Chondrocyte (in vitro differentiated cells): ENCODE measurements at places on chromosomes 3 and 15. TPM values are rescaled to one million over a fixed set of nuclear protein-coding genes. Genes with fewer than 3 reads are reported as not detected.

Gene CTXN2
- not detected in 3 replicates for total RNA-seq

Gene UBAP1L
- total RNA-seq: 2.3 to 4.8 TPM (median 2.5 TPM) in 3 replicates

Gene GNAT1
- not detected in 3 replicates for total RNA-seq

- DNase-seq: no peak
These were observed 85.7 kb downstream of the RARB start for GRCh38 chr3:25513642-25514266.

GRCh38 chr3:47430606-47431005, 45.1 kb downstream of the SCAP start:
- no peak for DNase-seq

- no peak for DNase-seq
These were observed 93.6 kb downstream of the PLCL2 start for GRCh38 chr3:16978234-16978920.

- no peak for DNase-seq
These were observed 44.1 kb downstream of the STARD5 start for GRCh38 chr15:81279621-81280485.

DNA sequence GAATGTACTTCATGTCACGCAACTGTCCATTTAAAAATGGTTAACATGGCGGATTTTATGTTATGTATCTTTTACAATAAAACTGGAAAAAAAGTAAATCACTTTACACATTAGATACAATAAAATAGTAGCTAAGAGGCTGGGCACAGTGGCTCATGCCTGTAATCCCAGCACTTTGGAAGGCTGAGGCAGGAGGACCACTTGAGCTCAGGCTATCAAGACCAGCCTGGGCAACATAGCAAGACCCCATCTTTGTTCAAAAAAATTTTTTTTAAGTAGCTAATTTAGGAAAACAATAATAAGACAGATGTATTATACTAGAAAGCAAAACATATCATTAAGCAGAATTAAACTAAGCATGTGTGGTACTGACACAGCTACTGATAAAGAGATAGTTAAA, 11.5 kb downstream of the RNF168 start:
- no peak for DNase-seq

GRCh38 chr3:141100531-141101320, 49.6 kb downstream of the SPSB4 start:
- DNase-seq: no peak

DNA sequence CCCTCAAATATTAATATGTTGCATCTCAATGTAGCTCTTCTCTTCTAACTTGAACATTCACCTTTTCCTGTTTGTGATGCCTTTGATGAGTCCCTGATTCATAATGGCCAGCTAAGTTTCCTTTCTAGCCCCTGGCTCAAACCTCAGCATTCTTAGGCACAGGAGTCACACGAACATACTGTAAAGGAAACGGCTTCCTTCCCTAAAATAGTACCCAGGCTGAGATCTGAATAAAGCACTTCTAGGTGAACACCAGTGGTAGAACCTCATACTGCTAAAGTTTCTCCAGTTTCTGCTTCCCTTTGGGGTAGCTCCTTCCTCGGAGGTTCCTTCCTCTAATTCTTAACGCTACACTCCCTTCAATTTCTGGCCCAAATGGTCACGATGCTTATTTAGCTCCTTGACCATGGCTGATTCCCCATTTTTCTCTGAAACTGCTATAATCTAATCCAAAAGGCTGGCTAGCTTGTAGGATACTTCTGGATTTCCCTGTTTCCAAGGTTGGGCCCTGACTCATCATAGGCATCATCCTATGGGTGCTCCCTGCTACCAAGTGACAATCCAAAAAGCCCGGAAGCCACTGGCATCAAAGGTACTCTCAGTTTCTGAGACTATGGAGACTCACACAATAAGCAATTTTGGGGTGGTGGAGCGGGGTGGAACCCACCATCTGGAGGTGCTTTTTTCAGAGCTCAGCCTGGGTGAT, 2.4 kb downstream of the ANAPC13 start:
- no peak for DNase-seq

GRCh38 chr3:160154033-160154432, 71.2 kb upstream of the C3orf80 start:
- no peak for DNase-seq

GRCh38 chr3:98657457-98657856, 64.0 kb upstream of the CPOX start:
- no peak for DNase-seq

- no peak for DNase-seq
These were observed 24.2 kb upstream of the TM4SF4 start for GRCh38 chr3:149450281-149450680.

DNA sequence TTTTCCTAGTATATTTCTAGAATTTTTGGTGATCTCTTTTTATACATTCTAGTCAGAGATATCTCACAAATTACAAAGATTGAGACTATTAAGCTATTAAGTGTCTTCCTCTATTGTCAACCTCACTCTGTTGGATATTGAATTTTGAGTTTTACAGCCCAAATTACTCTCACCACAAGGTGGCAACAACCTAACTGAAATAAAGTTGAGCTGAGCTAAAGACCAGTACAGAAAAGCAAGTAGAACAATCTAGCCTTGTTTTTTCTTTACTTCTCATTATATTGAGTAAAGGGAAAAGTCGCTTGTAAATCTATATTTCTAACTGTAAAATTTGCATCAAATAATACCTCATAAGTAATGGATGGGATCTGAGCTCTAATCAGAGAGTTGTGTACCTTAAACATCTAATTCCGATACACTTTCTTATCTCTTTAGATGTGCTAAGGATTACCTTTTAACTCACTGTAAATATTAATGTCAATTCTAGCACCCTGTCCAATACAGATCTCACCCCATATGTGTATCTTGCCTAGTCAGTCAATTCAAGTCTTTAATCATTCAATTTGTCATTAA, 13.6 kb upstream of the COMMD2 start:
- no peak for DNase-seq

DNA sequence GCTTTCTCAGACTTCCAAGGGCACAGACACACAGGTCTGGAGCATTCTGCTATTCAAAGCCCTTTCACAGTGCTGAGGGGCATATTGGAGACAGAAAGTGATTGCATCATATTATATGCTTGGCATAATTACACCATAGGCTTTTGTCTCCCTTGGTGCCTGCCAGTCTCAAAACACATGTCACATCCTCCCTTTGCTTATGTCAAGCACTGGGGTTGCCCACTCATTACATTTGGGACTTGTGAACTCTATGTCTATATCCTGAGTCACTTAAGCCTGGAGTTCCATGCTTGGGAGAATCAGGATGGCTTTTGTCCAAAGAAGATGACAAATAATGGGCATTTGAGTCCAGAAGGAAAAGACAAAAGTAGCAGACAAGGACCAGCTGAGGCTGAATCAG, 12.3 kb upstream of the PDZRN3 start:
- DNase-seq: no peak

DNA sequence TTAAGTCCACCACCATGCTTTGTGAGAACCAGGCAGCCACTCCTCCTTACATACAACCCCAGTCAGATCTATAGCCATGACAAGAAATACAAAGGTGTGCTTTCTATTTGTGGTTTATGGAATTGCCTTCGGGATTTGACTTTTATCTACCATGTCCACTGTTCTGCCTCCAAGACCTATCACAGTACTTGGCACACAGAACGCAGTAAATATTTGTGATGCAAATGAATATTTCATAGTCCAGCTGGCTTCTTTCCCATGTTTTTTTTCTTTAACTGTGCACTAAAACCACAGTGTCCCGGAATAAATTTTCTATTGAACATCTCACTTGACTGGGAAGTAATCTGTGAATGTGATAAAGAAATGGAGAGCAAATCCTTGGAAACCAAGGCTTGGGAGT, 314.7 kb downstream of the RORA start:
- DNase-seq: no peak

DNA sequence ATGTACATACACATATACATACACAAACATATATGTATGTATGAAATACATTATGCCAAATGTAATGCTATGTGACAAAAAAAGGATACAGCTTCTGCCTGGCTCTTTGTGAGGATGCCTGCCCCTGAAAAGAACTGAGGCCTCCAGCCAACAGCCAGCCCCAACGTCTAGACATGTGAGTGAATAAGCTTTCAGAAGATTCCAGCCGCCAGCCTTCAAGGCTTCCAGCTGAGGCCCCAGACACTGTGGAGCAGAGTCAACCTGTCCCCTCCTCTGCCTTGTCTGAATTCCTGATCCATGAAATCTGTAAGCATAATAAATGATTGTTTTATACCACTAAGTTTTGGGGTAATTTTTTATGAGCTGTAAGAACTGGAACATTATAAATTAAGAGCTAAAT, 24.7 kb downstream of the GXYLT2 start:
- DNase-seq: no peak
